Tongue (tissue), 3 donors: ENCODE measurements at places on chromosomes 1 and 21.

GRCh38 chr1:63074321-63074720 lies 248.0 kb upstream of the FOXD3 start:
- no peak for DNase-seq

- peak; percentile 37 for DNase-seq
Observed at GRCh38 chr1:158067662-158068061, 74.2 kb downstream of the KIRREL1 start.

DNA sequence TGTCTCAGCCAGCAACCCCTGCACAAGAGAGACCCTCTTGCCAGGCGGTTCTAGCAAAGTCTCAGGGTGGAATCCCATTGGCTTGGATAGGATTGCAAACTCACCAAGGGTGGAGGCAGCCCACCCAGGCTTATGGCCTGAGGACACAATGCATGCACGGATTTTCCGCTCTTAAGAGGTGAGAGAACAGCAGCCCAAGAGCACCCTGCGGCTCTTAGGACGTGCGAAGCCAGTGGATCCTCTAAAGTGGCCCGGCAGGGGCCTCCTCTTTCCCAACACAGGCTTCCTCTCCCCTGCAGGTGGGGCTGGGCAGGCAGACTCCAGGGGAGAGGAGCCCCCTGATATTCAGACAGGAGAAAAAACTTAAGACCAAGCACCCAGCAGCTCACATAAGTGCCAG lies 31.2 kb upstream of the TMEM51 start:
- no peak for DNase-seq

DNA sequence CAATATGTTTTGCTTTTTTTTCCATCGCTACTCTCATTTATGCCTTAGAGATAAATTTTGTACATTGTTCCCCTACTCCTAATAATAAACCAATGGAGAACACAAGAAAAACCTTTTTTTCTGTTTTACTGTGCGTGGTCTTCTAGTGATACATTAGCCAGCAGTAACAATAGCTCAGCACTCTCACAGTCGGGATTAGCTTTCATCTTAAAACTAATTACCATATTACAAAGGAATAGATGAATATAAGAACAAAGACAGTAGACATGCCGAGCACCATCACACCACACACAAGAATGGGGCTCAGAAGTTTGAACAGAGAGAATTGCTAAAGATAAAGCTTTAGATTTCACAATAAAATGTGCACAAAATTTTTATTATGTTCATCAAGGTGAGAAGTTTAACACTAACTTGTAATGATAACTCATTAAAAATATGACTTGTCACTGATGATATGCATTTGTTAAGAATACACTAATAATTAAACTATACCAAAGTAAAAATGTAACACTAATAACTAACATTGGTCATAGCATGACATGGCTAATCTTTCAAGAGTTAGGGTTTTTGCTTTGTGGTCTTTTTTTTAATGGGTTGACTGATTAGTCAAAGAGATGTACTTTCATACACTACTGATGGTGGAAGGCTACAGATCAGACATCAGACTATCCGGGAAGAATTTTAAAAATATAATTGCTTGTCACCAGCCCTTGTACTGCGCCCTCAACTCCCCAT lies 61.8 kb downstream of the EXTL2 start:
- DNase-seq: no peak

- no peak for DNase-seq
Observed at GRCh38 chr1:211305044-211305443, 21.6 kb upstream of the TRAF5 start.

- no peak for DNase-seq
Observed at GRCh38 chr21:40733024-40733397, 113.9 kb downstream of the DSCAM start.

- no peak for DNase-seq
Observed at GRCh38 chr1:89529196-89529595, 4.6 kb downstream of the LRRC8B start.

DNA sequence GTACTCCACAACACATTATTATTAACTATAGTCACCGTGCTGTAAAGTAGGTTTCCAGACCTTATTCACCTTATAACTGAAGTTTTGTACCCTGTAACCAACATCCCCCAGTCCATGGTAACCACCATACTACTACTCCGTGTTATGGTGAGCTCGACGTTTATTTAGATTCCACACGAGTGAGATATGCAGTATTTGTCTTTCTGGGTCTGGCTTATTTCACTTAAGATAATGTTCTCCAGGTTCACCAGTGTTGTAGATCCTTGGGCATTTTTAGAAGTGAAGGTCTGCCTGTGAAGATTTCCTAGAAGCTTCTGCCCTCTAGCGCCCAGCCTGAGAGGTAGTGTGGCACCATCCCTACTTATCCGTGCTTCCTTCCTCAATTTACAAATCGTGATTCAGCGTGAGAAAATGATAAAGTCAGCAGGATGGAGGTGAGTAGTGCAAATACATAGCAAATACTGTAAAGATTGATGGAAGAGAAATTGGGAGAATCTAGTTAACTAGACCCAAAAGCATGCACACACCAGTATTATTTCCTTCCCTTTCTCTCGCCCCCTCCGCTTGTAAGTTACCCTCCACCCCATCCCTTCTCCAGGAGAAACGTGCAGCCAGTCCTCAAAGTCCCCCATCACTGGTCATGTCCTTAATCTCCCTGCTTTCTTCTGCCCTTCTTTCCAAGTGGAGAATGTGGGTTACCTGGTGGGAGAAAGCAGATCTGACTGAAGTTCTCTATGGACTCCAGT lies 36.0 kb upstream of the DISC1 start:
- peak; percentile 77 for DNase-seq

- DNase-seq: no peak
Observed at GRCh38 chr1:186429017-186429416, 31.9 kb downstream of the PDC start.

DNA sequence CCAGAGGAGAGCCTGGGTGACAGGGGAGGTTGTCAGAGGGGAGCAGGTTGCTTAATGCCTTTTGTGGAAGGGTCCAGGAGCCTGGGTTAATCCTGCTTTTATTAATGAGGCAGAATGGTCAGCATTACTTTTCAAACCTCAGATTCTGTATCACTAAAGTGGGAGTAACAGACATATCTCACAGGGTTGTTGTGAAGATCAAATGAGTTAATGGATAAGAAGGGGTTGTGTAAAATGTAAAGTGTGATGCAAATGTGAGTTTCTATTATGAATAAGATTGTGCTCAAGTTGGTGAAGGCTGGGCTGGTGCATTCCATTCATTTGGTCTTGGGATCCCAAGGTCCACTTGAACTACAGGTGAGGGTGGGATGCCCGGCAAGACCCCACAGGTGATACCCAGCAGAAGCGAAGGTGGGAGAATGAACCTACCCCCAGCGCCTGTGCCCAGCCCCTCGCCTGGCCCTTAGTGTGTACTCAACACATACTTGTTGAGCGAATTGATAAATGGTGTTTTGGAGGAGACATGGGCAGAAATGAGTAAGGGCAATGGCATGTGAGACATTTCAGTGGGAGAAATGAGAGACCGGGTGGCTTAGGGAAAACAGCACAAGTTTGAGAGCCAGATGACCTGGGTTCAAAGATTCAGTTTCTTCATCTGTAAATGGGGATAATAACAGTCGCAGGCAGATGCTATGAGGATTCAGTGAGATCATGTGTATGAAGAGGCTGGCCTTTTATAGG lies 6.2 kb downstream of the SLC26A9 start:
- no peak for DNase-seq
